ENCODE measurements at places on chromosomes 1 and 21.
A peak's percentile ranks its signal among the peaks of the same experiment; 100 is the strongest.

DNA sequence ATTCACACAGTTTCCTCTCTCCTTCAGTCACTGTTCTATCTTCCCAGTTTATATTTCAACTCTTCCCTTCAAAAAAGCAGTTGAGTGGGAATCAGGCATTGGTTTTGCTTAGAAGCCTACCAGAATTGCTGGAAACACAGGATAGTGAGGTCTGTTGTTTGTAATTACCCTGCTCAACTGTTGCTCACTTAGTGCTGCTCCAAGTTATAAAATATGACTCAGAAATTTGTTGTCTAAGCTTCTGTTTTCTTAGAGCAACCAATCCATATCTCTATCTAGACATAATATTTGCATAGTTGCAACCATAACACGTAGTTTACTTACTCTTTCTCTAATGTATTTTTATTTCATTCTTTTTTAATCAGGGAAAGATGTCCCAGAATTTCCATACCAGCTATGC lies 87.9 kb downstream of the MACF1 start:
- DNase-seq, result no peak

DNA sequence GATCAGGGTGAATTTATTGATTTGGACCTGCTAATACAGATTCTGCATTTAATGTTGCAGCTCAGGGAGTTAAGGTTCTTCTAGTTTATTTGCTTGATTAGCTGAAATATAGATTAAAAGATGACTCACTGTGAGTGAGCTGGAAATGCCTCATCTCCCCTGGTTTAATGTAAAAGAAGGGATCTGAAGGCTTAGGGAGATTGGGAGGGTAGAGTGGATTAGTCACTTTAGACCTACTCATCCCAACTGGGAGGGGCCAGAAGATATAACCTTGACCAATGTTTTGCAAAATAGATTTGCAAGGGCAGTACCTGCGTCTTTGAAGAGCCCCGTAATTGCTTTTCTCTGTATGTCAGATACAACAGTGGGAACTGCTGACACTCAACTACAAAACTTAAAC lies 922.8 kb upstream of the ADGRL4 start:
- no peak for DNase-seq

GRCh38 chr1:50833216-50833615 lies 126.9 kb downstream of the FAF1 start:
- no peak for DNase-seq

- DNase-seq, result peak; percentile 61
Measured at GRCh38 chr1:7953850-7954609, 7.5 kb upstream of the PARK7 start.

DNA sequence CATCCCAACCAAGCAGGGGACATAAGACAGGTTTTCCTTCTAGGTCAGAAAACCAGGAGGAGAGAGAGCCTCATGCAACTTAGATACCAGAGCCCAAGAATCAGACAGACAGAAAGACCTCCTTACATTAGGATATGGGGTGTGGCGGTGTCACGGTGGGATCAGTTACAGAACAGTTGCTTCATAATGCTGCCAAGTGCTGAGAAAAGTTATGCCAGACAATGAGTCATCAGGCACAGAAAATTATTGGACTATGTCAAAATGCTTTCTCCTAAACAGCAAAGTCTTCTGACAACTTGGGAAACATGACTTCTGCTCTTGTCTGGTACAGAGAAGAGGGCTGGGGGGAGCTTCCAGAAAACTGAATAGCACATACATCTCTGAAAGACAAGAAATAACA lies 1120.2 kb upstream of the TMPRSS15 start:
- no peak for DNase-seq

- DNase-seq, result no peak
Measured at GRCh38 chr1:115193046-115193828, 103.9 kb upstream of the TSPAN2 start.

GRCh38 chr1:230705289-230706019 lies 8.5 kb downstream of the AGT start:
- DNase-seq, result no peak

GRCh38 chr1:185648858-185649589 lies 85.2 kb upstream of the HMCN1 start:
- DNase-seq, result no peak

DNA sequence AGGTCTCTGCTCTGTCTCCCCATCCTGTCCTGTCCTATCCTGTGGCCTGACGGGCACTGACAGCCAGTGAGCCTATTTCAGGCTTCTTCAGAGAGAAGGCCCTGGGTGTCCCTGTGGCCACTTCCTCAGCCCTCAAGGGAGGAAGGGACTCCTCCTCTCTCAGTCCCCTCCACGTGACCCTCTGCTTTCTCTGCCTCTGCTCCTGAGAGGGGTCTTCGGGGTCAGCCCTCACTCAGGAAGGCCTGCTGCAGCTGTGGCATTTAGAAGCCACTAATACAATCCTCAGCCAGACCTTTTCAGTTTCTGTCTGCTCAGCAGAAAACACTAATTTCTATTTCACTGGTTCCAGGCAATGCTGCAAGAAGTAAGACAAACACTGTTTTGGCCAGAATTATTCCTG lies 43.6 kb upstream of the ETV3 start:
- DNase-seq, result no peak

- no peak for DNase-seq
Measured at GRCh38 chr1:229370601-229371021, 27.8 kb upstream of the CCSAP start.

DNA sequence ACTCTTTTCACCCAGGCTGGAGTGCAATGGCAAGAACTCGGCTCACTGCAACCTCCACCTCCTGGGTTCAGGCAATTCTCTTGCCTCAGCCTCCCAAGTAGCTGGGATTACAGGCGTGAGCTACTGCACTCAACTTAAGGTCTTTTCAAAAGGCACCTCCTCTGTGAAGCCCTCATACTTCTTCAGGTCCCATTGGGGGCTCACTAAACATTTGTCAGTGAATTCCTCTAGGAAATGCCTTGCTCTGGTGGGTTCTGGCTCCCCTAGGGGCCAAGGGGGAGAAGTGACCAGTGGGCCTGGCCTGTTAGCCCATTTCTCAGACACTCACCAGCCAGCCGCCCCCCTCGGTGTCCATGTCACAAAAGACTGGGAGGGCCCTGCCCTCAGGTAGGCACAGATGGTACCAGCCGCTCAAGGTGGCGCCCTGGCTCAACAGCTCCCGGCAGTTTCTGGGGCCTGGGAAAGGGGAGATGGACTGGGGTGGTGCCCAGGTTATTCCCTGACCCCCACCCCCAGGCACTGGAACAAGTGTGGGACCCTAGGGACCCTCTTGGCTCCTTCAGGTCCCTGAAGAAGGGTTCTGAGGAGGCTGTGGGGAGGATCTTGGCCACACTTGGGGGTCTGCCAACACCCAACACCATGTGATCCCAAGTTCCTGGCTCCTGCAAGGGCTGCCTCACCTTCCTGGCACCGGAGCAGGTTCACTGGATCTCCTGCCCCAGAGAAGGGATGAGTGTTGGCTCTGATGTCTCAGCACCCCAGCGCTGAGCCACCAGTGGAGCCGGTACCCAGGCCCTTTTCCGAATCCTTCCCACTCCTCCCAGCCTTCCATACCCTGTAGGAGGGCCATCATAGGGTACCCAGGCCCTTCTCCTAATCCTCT lies 1.6 kb downstream of the FCN3 start:
- no peak for DNase-seq

GRCh38 chr1:48595613-48596012 lies 123.6 kb upstream of the SPATA6 start:
- DNase-seq, result no peak

GRCh38 chr21:44021064-44021463 lies 9.0 kb downstream of the TRAPPC10 start:
- no peak for DNase-seq

DNA sequence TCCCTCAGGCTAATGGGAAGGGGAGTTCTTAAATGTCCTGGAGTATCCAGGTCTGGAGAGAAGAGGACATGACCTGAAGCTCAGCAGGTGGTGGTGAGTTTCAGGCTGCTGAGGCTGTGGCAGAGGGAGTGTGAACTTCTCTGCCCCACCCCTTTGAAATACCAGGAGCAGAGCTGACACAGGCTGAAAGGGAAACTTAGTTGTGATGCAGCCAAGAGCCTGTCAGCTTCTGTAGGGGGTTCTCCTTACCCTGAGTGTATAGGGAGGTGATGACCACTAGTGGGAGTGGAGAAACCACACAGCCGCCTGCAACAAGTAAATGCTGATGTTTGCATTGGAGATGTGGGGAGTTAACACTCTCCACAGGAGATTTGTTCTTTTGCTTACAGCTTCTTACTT lies 152.3 kb downstream of the FCRL5 start:
- DNase-seq, result no peak

GRCh38 chr21:40158366-40158765 lies 291.1 kb downstream of the PCP4 start:
- no peak for DNase-seq

GRCh38 chr21:36504067-36505058 lies 24.4 kb upstream of the CLDN14 start:
- DNase-seq, result no peak

GRCh38 chr1:71638081-71638766 lies 557.4 kb upstream of the ZRANB2 start:
- DNase-seq, result no peak

DNA sequence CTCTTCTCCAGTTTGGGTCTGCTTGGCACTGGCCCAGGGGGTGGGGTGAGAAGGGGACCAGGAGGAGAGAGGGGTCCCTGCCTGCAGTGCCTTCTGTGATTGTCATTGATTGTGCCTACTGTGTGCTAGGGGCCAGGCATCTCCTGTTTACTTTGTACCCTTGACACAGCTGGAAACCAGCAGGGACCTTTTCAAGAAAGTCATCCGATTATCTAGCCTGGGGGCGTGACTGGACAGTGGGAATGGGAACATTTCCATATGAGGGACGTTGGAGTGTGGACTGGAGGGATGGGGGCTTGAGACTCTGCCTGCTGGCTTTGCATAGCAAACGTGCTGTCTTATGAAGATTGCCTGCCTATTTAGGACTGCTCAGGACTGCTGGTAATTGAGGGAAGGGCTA lies 19.8 kb upstream of the DMBX1 start:
- DNase-seq, result no peak

GRCh38 chr1:173253046-173253445 lies 45.9 kb upstream of the TNFSF4 start:
- DNase-seq, result no peak

DNA sequence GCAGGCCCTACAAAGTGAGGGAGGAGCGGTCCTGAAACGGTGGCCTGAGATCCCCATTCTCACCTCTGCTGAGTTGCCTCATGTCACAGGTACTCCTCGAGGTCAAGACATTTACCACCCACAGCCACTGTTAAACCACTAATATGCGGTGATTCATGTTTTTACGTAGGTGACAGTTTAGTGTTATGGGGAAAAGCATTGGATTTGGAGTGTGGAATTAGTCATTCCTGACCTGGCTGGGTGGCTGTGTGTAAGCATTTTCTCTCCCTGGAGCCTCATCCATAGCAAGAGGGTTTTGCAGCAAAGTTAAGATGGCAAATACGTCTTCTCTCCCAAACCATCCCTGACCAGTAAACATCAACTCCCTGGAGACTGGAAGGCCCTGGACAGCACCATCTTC lies 57.8 kb upstream of the KCNJ6 start:
- no peak for DNase-seq

- no peak for DNase-seq
Measured at GRCh38 chr1:84704872-84705417, 14.7 kb upstream of the SSX2IP start.

DNA sequence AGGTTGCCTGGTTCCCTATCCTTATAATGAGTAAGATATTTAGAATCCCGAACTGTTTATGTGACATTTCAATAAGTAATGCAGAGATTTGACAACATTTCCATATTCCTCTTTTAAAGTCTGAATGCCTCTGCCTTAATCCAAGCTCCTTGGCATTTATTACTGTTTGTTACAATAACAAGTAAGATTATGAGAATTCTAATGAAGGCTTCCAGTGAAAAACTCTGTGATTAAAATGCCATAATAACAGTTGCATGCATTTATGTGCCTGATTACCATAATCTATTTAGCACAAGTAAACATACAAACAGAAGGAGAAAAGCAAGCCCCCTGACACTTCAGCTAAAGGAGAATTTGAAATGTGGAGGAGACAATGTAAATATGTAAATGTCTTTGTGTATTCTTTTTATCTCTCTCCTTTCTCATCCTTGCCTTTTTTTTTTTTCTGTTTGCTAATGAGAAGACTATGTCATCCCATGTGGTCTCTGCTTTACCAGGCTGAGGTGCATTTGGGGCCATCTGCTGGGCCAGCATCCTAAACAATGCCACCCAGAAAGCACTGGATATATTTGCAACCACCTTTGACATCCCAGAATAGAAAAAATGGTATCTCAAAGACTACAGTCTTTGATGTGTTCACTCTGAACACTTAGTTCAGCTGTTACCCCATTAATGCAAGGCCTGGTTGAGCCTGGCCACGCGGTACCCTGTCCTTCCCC lies 17.2 kb upstream of the OLIG2 start:
- DNase-seq, result no peak

DNA sequence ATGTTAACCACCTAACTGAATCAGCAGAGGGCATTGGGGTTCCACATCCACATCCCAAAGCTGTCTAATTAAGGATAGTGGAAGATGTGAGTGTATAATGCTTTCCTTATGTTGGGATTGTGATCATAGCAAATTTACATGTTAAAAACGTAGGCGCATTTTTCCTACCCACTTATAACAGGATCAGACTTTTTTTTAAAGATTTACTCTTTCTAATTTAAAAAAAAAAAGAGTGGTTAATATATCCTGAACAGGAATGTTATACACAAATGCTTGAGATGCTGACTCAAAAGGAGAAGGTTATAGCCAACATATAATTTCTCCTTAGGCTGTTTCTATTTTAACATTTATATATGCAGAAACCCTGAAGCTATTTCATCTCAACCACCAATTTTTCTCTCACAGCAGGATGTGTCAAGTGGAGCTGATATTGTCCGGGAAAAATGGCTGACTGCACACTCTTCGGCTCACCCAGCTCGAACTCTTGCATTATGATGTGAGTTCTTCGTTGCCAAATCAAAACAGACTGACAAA lies 40.3 kb downstream of the RGS5 start:
- DNase-seq, result no peak

- no peak for DNase-seq
Measured at GRCh38 chr1:228846952-228847351, 111.7 kb downstream of the RHOU start.

- DNase-seq, result no peak
Measured at GRCh38 chr1:89657886-89658285, 25.0 kb downstream of the LRRC8C start.
